ENCODE measurements at places on chromosomes 6 and 20.
A peak's percentile ranks its signal among the peaks of the same experiment; 100 is the strongest.

- peak; percentile 72 for DNase-seq
Observed at GRCh38 chr6:36120979-36121786, 9.1 kb upstream of the MAPK13 start.

DNA sequence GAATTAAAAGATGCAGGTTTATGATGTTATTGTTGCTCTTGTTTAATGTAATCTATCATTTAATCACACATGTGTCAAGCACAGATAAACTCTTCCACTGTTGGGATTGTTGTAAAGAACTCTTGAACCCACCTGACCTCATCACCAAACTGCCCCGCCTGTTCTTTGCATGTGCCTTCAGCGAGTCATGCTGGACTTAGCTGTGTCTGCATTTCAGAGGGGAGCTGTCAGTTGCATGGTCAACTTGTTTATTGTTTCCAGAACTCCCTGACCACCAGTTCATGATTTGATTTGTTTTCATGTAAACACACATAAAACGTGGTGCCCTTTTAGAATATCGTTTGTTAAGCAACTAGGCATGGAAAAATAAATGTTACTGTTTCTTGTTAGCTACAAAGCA, 93.6 kb downstream of the KHDC1L start:
- DNase-seq = no peak

GRCh38 chr6:33201935-33202334, 1.3 kb downstream of the SLC39A7 start:
- no peak for DNase-seq

- DNase-seq = no peak
Observed at GRCh38 chr6:135972150-135972549, 120.6 kb downstream of the PDE7B start.

Measured in CD4-positive, alpha-beta T cell treated with Interleukin-4 for 1 hour (primary cell).